Putamen (tissue), 1 donor: ENCODE measurements at places on chromosomes 3 and 15.

DNA sequence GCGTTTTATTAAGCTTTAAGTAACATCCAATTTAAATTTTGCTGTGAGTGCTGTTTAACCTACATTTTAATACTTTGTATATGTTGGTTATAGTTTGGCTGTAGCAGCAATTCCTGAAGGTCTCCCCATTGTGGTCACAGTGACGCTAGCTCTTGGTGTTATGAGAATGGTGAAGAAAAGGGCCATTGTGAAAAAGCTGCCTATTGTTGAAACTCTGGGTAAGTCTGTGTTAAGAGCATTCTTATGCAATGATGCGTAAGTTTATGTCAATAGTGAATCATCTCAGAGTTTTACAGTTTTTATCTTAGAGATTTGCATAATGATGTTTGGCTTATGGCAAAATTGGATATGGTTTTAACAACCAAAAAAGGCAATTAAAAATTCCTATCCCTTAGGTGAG lies 62.7 kb downstream of the ASTE1 start:
- peak; percentile 35 for DNase-seq

- DNase-seq: no peak
These were observed 775 bp downstream of the TTC21A start for GRCh38 chr3:39108200-39108710.

DNA sequence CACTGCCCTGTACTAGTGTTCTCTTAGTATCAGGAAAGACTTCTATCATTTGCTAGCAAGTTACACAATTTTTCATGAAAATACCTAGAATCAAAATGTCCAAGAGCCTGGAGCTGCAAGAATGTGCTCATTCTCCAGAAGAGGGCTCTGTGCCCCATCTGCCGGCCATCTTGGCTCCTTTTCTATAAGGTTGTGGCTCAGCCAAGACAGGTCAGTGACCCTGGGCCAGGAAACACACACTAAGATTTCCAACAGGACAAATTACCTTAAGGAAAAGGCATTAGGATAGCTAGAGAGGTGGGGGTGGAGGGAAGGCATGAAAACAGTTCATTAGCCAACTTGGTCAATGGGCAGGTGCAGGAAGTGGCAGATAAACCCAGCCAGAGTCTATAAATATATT lies 20.7 kb downstream of the TIMP4 start:
- no peak for DNase-seq

DNA sequence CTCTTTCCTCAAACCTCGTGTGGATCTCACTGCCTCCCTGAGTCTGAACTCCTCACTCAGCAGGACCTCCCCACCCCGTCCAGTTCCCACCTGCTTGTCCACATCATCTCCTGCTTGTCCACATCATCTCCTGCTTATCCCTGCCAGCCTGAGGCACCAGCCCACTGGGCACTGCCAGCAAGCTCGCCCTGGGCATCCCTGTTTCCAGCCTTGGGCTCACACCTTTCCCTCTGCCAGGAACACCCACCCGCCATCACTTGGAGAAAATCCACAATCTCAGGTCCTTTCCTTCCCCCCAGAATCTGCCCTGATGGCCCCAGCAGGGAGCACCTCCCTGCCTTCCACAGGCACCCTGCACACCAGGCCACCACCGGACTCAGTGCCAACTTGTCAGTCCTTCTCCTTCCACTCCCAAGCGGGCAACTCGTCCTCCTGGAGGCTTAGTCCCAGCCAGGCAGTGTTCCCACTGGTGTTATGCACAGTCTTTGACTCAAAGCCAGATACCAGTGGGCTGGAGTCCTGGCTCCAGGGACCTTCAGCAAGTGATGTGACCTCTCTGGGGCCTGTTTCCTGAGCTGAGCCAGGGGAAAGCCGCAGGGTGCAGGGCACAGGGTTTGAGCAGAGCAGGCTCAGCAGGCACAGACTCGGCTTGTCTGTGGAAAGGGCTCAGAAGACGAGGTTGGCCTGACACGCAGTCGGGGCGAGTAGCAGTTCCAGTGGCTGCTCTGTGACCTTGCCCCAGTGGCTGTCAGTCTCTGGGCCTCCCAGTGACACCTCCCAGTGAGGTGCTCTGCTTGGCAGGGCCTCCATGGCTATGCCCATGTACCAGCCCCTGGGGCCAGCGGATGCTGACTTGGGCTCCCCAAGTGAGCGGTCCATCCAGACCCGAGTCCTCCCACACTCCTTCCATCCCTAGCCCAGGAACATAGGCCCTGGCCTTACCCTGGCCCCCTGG lies 9.5 kb upstream of the MESP2 start:
- no peak for DNase-seq

- no peak for DNase-seq
These were observed 216.1 kb downstream of the DOCK3 start for GRCh38 chr3:50890688-50891344.

GRCh38 chr3:189467451-189467850 lies 163.7 kb upstream of the TP63 start:
- no peak for DNase-seq

DNA sequence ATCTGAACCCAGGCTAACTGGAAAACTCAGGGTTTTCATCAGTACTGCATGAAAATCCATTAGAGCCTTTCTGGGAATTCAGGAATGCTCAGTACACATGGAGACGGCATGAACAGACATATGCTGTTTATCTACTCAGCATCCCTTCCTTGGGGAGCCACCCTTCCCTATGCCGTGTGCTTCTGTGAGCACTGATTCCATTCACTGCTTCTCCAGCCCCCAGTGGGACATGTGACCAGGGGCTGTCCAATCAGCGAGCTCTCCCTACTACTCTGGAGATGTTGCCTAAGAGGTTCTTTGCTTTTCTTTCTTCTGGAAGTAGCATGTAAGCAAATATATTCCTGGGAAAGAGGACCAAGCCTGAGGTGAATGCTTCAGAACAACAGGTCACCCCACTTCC lies 5.6 kb upstream of the PCOLCE2 start:
- DNase-seq: no peak

DNA sequence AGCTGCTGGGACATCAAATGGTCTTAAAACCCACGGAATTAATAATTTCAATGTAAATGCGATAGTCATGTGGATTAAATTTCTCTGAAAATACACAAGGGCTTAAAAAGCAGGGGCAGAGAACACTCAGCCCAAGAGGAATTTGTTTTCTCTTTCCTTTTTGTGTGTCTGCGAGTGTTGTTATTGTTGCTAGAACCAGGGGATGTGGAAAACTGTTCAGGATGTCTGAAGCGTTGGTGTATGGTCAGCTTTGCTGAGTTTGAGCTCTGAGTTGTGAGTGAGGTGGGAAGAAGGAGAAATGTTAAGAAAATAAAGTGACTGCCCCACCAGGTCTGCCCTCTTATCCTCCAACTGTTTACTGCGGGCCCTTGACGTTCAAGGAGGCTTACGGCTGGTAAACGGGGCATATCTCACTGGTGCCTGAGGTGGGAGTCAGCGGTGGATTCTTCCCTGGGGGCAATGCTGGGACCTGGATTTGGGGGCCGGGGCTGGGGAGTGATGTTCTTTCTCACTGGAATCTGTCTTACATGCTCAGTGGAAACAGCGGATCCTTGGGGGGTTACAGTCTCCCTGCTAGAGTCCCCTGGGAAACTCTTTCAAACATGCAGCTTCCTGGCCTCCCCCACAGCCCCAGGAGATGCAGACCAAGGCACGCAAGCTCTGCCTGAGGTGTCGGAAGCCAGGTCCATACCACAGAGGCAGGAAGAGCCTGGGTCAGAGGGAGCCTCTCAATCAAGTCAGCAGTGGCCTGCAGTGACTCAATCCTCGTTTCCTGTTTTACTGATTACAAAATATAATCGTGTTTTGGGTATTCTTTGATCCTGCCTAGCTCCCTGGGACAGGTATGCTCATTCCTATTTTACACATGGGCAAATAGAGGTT lies 41.8 kb downstream of the ITGA11 start:
- DNase-seq: no peak

GRCh38 chr3:143060906-143061305 lies 58.7 kb upstream of the CHST2 start:
- no peak for DNase-seq

DNA sequence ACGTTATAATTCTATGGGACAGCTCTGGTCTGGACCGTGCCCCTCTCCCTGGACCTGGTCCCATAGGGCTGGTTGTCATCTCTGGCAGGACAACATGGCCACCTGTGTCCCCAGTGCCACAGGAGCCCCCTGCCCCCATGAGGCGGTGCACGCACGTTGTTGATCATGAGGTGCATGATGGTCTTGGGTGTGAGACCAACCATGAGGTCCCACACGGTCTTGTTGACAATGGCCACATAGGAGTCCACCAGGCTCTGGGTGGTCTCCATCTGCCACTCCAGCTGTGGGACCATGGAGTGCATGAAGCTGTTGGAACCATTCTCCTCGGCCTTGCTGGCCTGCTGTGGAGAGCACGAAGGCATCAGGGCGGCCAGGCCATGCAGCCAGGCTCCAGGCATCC lies 19.7 kb downstream of the GOLGA6D start:
- no peak for DNase-seq

- DNase-seq: no peak
These were observed 104.0 kb upstream of the CNTN6 start for GRCh38 chr3:988785-989184.

DNA sequence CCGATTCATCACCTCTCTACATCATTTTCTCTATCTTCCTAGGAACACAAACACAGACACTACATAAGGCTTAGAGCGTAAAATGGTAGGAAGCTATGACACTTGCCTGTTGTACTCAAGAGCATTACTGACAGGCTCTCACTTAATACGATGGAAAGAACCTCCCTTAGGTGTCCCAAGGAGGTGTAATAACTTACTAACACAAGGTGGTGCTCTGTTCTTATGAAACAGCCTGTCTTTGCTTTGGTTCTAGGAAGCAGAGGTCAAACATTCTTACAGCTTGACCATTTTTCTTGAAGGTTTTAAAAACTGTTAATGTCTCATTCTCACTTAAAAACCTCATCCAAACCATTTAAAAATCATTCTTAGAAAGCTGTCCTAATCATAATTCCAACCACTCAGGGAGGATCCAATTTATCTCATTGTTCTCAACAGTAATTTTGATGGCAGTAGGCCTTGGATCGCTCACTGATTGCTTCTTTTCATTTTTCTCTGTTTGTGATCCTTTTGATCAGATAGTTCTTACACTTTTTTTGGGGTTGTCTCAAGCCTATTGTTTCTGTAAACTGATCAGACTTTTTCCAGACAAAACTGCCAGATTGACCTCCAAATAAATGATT lies 317.8 kb upstream of the AGTR1 start:
- DNase-seq: peak; percentile 20

- no peak for DNase-seq
These were observed 3.7 kb downstream of the TM6SF1 start for GRCh38 chr15:83111149-83111548.

GRCh38 chr3:55174747-55175146 lies 246.9 kb upstream of the LRTM1 start:
- DNase-seq: no peak

- DNase-seq: no peak
These were observed 34.0 kb downstream of the PLEKHO2 start for GRCh38 chr15:64875641-64876223.

GRCh38 chr3:82506204-82506603 lies 744.8 kb upstream of the GBE1 start:
- DNase-seq: no peak

DNA sequence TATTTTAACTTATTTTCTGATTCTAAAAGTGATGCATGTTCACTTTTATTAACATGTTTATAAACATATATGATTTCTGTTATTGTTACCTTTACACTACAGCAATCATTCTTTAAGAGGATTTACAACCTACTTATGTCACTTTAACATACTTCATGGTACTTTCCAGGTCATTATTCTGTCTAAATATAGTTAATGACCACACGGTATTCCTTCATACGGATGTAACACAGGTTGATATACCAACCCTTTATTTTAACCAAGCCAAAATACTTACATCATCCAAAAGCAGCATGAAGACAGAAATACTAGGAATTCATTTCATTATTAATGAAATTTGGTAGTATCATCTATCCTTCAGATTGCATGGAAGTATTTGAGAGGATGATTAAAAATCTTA lies 18.6 kb downstream of the PIK3R4 start:
- DNase-seq: no peak

- no peak for DNase-seq
These were observed 333.2 kb upstream of the TRIM42 start for GRCh38 chr3:140344601-140345205.

GRCh38 chr15:91711384-91712033 lies 142.0 kb upstream of the SLCO3A1 start:
- DNase-seq: no peak

DNA sequence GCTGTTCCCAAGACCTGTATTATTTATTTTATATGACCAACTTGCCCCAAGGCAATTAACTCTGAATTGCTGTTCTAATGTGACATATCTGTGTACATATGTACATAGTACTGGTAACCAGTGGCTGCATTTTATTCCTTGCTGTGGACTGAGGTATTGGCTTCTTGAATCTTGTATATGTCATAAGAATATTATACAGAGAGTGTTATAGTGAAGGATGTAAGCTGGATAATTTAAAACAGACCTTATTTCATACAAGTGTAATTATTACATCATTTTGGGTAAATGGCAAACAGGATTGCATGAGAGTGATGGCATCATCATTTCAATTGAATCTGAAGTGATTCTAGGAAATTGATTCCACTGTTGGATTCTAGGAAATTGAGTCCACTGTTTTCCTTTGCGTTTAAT lies 32.9 kb downstream of the B3GALNT1 start:
- DNase-seq: no peak

DNA sequence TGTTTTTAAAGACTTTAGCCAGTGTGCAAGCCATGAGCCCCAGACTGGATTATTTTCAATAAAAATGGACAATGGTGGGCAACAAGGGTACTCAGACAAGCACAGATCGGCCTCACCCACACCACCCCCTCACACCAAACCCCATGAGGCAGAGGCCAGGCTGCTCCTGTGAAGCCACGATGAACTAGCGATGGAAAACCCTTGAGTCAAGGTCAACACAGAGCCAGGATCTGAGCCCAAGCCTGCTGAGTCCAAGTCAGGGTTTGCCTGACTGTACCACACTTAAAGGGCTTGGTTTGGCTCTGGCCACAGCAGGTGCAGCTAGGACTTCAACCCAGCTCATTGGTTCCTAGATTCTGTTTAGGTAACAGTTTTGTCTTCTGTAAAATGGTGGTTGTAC lies 131.5 kb upstream of the SLC2A2 start:
- DNase-seq: no peak

GRCh38 chr3:161559177-161559998 lies 62.8 kb downstream of the OTOL1 start:
- peak; percentile 52 for DNase-seq

GRCh38 chr3:97896547-97896946 lies 74.7 kb downstream of the CRYBG3 start:
- DNase-seq: no peak

GRCh38 chr3:30681649-30682211 lies 75.3 kb downstream of the TGFBR2 start:
- peak; percentile 55 for DNase-seq

DNA sequence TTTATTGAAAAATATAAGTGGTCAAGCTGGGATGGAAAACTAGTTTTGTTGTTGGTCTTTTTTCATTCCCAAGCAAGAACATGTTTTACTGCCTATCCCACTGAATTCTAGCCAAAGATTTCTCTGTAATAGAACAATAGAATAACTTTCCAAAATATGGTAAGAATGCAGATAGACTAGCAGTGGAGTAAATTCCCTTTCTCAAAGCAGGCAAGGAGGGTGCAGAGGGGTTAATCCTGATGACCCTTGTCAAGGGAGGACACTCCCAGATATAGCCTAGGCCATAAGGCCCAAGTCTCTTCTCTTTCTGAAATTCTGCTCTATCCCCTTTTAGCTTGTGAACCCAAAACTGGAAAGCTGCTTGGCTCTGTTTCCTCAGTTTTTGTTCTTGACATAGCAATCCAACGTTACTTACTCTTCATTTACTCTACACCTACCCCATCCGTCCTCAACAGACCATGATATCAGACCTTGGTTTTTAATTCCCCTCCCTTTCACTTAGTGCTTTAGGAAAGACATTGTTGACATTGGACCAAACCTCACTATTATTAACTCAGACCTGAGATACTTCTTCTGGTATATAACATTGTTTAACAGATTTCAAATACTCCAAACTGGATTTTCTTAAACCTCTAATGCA lies 453.6 kb upstream of the THBS1 start:
- DNase-seq: no peak
